ENCODE measurements at places on chromosomes 2 and 18. TPM values are rescaled to one million over a fixed set of nuclear protein-coding genes. Genes with fewer than 3 reads are reported as not detected.

The SNTG2 gene
- polyA plus RNA-seq = 1.5 TPM

The RAMP1 gene
- polyA plus RNA-seq = 131 TPM

The GKN2 gene
- not detected for polyA plus RNA-seq

The USP40 gene
- 34.7 TPM for polyA plus RNA-seq

The CNDP2 gene
- 135 TPM for polyA plus RNA-seq

The KCNK3 gene
- polyA plus RNA-seq = 36.0 TPM

The AMER3 gene
- 11.4 TPM for polyA plus RNA-seq

The CFAP210 gene
- 4.0 TPM for polyA plus RNA-seq

The STARD6 gene
- polyA plus RNA-seq = not detected

The ERICH2 gene
- polyA plus RNA-seq = 3.0 TPM

The CFAP53 gene
- polyA plus RNA-seq = 3.1 TPM

The SPEG gene
- polyA plus RNA-seq = 71.1 TPM

The DAPL1 gene
- polyA plus RNA-seq = 1.1 TPM

The NOL4 gene
- polyA plus RNA-seq = 17.5 TPM

The TEKT4 gene
- polyA plus RNA-seq = 3.8 TPM
